Suprapubic skin (tissue), 4 donors: ENCODE measurements at places on chromosomes 7 and 10. TPM values are rescaled to one million over a fixed set of nuclear protein-coding genes. Genes with fewer than 3 reads are reported as not detected.

DNA sequence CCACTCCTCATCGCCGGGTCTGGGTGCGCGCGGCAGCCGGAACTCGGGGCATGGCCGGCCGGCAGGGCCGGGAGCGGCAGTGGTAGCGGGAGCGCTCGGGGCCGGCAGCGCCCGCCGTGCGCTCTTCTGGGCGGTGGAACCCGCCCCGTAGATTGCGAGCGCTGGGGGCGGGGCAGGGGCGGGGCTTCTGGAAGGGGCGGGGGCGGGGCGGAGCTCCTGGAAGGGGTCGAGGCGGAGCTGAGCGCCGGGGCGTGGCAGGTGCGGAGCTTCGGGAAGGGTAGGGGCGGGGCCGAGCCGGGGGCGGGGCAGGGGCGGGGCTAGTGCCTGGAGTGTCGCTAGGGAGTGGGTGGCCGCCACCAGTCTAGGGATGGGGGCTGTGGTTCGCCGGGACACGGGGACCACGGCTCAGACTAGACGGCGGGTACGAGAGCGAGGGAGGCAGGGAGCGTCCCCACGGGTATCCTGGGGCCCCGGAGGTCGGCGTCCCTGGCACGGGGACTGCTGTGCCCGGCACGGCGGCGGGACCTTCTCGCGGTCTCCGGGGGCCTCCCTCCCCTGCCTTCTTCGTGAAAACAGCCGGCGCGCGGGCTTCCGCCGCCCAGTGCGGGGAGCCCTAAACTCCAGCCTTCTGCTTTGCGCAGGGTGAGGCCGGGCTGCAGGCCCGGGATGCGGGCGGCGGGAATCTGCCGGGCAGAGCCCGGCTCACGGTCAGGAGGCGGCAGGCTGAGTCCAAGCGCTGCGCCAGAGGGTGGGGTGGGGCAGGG, at the start of gene STK32C:
TSS of gene STK32C (minus strand) at position 128 of the 764 bp plus-strand sequence. CDS start at position 11, 117 bp downstream.
- DNase-seq = peak; percentile 91

Gene TRPV5
- not detected for total RNA-seq

Gene IMMP2L
- 20.6 TPM for total RNA-seq

DNA sequence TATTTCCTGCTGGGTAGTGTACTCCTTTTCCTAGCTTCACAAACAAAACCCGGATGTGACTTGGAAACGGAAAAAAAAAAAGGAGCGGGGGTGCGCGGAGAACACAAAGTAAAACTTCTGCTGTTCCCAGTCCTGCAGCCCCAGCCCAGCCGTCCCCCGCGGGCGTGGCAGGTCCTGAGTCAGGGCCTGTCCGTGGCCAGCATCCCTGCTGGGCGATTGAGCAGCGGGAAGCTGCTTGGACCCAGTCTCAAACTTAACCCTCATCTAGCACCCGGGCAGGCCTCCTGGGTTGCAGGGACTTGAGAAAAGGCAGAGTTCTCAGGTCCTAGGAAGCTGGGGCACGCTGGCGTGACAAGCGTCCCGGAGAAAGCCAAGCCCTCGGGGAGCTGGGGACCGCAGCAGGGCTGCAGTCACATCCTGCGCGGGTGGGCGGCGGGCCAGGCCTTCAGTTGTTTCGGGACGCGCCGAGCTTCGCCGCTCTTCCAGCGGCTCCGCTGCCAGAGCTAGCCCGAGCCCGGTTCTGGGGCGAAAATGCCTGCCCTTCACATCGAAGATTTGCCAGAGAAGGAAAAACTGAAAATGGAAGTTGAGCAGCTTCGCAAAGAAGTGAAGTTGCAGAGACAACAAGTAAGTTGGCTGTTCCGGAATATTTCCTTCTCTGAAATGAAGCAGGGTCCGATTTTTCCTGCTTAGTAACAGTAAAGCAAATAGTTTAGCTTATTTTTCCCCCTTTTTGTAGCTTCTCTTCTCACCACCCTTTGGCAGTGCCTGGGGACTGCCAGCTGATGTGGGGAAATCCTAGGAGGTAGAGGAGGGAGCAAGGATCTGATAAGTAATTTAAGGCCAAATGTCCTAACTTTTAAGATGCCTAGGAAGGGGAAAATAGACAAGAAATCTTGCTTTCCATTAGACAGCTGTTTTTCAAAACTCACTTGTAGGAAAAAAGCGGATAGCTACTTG, at the start of gene GNG11:
TSS of gene GNG11 (plus strand) at position 129 of the 960 bp plus-strand sequence. CDS start at position 532, 403 bp downstream.
- DNase-seq = peak; percentile 86

- no peak for DNase-seq
Measured at GRCh38 chr10:73999703-74000102, 1.8 kb downstream of the VCL start.

DNA sequence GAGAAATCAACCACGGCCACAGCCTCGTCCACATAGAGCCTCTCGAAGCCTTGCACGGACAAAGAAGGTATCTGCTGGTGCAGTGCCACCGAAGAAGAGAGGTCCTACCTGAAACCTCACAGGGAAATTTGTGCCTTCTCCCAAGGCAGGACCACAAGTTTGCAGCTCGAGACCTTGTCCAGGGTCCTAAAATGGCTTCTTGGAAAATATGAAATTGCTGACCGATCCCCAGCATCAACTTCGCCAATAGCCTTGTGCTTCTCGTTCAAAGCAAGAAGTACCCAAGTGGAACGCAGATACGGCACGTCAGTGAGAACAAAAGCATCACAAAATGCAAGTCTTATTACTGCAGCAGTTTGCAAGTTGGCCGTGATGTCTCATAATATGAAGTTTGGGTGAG, 24.6 kb downstream of the PTPRN2 start:
- no peak for DNase-seq

- no peak for DNase-seq
Measured at GRCh38 chr7:14666304-14666703, 236.2 kb downstream of the DGKB start.

DNA sequence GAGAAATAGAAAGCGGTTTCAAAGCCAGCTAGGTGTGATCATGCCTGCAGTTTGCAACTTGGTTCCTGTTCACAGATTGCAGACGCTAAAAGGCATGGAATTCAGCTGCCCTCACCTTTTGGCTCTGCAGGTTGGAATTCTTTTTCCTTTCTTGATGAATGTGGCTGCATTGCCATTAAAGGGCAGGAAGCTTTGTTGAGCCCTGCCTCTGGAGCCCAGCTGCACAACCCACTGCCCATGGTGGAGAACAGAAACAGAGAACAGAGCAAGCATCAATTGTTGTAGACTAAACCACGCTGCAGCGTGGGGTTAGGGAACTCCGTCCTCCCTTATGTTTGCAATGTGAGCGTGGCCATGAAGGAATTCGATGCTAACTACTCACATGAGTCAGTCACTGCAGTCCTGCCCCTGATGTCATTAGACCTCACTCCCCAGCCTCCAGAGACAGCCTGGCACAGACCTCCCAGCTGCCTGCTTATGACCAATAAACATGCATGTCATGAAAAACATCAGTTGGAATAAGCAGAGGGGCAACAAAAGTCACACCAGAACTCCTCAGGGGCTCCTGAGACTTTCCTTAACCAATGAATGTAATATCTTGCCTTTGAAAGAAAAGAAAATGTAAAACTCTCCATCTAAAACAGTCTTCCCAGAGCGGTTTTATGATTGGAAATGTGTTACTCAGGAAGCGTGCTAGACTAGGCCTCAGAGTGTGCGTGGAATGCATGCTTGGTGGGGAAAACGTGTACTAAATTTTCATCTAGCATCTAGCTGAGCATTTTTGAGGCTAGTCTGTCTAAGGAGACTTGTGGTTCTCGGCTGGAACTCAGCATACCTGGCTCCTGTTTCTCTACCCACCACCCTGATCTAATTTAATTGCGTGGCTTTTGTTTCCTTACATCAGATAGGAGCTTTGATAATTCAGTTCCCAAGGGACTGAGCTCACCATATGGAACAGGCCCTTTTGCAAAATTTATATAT, 232.2 kb downstream of the KIAA1217 start:
- no peak for DNase-seq

- no peak for DNase-seq
Measured at GRCh38 chr10:17816199-17816598, 7.1 kb downstream of the MRC1 start.

Gene NEUROG3
- total RNA-seq = not detected

DNA sequence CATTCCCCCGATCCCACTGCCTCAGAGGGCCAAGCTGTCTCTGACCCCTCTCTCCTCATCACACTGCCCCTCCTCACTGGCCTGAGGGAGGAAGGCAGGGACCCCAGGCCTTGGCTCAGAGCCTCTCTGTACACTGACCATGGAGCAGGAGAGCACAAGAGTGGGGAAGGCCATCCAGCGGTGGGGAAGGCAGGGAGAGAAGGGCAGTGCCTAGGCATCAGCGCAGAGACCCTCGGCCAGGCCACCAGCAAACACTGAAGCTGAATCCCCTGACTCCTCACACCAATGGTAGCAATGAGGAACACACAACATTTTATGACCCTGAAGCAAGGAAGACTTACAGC, 14.8 kb downstream of the OGDHL start:
- DNase-seq = no peak

Gene FAM221A
- 14.5 TPM for total RNA-seq

Gene H2AZ2
- total RNA-seq = 85.2 TPM

GRCh38 chr10:12334186-12334530, 15.2 kb upstream of the CAMK1D start:
- DNase-seq = no peak

- DNase-seq = no peak
Measured at GRCh38 chr10:70809726-70810125, 6.0 kb upstream of the SGPL1 start.

GRCh38 chr7:40887099-40887498, 752.3 kb downstream of the SUGCT start:
- DNase-seq = no peak

DNA sequence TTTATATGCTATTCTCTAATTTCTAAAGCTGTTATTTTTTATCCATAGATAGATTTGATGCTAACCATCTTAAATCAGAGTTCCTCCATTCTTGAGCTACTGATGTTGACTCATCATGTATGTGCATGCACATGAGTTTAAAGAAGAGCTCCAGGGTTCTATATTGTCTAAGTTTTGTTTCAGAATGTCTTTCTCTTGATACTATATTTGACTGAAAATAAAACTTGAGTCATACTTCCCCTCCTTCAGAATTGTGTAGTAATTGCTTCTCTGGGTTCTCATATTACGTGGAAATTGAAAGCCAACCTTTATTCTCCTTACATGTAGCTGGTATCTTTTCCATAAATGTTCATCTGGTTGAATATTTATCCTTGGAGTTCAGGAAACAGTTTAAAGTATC, 89.4 kb downstream of the LRRTM3 start:
- no peak for DNase-seq
